ENCODE measurements at places on chromosomes 6 and 20.

- no peak for DNase-seq
Measured at GRCh38 chr6:91392951-91393350, 806.1 kb upstream of the MAP3K7 start.

DNA sequence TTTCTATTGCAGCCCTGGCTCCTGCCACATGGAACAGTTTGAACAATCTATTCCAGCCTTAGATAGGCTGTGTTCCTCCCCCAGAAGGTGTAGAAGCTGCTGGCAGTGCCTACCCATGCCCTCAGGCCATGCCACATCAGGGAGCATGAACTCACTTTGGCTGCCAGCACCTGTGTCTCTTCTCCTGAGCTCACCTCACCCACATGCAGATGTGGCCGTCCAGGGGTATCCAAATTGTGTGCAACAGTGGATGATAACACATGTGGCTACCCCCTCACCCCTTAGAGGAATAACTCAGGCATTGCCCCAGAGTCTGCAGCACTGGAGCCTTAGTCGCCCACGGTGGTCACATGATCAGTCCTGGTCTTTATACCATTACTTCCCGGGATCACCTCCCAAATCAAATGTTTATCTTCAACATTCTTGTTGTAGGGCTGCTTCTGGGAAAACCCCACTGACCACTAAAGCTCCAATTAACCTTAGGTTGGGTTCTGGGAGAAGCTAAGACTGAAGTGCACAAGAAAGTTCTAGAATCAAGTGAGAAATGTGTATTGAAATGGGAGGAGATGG, 110.4 kb downstream of the BANF2 start:
- DNase-seq: no peak

- no peak for DNase-seq
Measured at GRCh38 chr6:3210024-3210610, 17.3 kb downstream of the TUBB2B start.

DNA sequence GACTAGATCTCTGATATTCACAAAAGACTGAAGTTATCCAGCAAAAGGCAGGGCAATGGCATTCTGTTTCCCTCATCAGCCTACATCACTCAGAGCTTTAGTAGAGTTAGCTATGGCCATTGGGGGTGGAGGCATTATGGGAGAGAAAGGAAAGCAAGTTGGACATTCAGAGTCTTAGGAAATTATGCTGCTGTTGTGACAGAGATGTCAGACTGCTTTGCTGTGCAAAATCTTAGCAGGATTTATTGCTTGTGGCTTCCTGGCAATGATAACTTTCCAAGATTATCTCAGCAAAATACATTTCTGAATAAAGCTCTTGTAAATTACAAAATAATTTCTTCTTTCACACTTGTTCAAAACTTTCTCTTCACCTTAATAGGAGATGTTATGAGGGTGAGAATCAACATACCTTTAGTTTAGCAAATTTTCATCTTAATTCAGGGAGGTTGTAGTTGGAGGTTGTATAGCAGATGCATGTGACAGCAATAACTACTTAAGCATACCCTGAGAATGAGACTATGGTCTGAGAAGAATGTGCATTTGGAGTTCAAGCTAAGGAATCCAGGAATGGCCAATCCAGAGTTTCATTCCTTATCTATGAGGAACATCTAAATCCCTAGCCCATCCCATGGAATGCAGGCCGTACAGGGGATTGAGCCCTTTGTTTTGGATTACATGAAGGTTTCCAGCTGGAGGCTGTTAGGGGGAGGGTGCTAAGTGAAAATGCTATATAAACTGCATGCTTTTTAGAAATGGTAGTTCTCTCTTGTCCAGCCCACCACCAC, 179.8 kb downstream of the HAO1 start:
- DNase-seq: no peak

- DNase-seq: no peak
Measured at GRCh38 chr6:33732817-33733708, 13.6 kb downstream of the IP6K3 start.

DNA sequence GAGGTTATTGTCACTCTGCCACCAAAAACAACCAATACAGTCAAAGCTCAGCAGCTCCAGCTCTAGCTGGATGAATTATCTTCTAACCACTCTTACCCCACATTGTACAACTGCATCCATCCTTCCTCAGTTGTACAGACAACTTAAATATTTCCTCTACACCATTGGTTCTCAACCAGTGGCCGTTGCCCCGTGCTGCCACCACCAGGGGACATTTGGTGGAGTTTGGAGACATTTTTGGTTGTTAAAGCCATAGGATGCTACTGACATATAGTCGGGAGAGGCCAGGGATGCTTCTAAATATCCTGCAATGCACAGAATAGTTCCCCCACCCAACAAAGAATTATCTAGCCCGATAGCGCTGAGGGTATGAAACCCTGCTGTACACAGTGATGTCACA, 59.3 kb downstream of the SHLD1 start:
- DNase-seq: no peak

GRCh38 chr6:159052720-159053119, 7.9 kb upstream of the TAGAP start:
- DNase-seq: no peak

- DNase-seq: no peak
Measured at GRCh38 chr6:33683051-33683571, 28.4 kb downstream of the UQCC2 start.

DNA sequence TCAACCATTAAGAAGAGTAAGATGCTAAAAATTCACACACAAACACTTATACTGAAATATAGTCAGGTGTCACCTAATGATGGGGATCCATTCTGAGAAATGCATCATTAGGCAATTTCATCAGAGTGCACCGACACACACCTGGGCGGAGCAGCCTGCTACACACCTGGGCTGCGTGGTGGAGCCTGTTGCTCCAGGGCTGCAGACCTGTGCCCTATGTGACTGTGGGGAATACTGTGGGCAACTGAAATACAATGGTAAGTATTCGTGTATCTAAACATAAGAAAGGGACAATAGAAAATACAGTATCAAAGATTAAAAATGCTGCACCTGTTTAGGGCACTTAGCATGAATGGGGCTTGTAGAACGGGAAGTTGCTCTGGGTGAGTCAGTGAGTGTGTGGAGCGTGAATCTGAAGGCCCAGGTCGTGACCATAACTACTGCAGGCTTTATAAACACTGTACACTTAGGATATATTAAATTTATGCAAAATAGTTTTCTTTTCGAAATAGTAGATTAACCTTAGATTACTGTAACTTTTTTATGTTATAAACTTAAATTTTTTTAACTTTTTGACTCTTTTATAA, 124.4 kb upstream of the AFDN start:
- DNase-seq: no peak

DNA sequence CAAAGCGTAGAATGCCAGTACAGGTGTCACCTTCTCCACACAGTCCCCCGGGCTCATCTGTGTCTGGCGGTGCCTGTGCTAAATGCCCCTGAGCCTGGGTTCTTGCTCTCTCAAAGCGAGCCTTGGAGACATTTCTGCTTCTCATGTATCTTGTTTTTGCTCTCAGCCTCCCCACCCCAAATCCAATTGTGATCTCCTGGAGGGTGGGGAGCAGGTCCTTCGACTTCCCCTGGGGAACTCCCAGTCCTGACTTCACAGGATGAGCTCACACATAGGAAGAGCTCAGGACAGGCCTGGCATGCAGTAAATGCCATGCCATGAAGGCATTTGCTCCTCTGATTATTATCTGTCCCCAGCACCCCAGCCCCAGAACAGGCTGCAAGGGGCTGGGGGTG, 58.1 kb downstream of the NOL4L start:
- DNase-seq: no peak

GRCh38 chr6:121064345-121064744, 269.9 kb downstream of the TBC1D32 start:
- no peak for DNase-seq

DNA sequence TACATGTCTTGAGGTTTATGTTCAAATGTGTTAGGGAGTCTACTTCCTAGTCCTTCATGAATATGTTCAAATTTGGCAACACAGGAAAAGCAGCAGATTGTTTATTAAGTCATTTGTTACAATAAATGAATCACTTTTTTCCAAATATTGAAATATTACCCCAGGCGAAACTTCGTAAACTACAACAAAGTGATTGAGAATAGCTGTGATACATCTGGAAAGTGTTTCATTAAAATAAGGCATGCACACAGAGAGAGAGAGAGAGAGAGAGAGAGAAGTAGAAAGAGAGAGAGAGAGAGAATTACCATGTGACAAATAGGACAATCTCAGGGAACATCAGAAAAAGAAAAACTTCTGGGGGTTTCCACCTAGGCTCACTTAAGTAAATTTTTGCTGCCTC, 363.1 kb upstream of the PTCHD4 start:
- no peak for DNase-seq

DNA sequence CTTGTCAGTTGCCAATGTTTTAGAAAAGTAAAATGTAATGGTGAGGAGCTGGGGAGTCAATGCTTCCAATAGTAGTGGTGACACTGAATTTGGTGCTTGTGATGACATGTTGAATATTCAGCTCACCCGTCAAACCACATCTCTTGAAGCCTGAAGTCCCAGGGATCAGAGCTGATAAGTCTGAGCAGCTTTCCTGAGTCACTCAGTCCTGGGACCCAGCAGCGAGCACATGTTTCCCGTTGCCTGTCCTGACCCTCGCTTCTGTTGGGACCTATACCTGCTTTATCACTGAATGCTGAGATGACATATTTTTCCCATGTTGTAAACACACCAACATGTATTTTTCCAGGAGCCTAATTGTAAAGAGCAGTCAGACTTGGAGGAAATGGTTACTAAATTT, 693.6 kb downstream of the QKI start:
- DNase-seq: no peak

GRCh38 chr20:58558486-58559367, 43.5 kb upstream of the APCDD1L start:
- no peak for DNase-seq

DNA sequence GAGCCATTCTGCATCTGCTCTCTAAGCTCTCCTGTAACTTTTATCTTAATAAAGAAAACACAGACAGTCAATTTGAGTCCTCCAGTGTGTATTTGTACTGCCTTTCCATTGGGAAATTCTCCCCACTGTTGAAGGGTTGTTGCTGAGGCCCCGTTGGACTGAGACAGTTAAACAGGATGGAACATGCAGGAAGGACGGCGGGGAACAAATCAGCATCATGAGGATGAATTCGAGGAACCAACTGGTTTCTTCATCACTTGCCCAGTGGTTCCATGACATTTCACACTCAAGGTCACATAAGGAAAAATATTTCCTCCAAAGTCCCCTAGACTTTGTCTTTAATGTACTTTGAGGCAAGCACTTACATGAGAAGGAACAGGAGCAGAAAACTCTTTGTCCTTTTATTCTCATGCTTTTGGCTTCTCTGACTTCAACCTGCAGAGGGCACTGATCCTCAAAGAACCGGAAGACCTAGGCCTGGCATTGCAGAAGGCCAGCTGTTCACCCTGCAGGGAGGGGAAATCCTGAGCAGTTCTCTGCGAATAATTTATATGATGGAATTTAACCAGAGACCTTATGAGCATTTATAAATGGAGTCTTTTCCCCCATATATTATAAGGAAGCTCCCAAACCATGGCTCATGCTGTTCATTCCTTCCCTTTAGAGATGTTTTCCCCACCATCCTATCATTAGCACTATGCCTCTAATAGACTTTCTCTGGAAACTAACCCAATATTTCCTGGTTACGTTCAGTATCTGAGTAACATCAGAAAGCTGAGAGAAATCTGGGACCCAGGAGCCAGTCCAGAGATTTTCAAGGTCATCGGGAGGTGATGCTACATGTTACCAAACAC, 55.2 kb upstream of the ADGRF1 start:
- DNase-seq: no peak

DNA sequence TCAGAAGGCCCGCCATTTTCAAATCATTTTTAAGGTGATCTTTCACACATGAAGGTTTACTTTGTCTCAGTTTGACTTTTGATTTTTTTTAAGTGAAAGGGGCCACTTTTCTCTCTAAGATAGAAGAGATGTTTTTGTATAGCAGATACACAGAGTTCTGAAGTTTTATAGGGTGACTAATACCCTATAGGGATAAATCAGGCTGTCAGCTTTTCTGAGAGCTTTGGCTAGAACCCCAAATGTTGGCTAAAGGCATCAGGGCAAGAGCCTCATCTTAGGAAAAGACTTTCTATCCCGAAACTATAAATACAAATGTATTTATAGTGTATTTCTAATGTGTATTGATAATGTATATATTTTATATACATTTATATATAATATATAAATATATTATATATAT, 181.4 kb downstream of the TBX18 start:
- no peak for DNase-seq

DNA sequence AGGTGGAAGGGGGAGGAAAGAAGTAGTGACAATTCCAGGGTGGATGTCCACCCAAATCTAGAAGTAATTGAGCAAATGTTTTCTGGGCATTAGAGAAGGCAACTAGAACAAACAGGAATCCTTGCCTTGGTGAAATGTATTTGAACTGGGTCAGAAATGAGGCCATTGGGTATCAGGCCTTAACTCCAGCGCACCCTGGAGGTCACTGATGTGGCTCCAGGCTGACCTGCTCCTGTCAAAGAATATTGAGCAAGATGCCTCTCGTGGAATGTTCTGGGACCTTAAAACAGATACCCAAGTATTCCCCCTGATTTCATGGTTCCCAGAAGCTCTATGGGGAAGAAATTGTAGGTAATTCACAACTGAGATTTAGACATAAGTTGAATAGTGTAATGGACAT, 6.9 kb downstream of the HLA-DPB1 start:
- DNase-seq: no peak

DNA sequence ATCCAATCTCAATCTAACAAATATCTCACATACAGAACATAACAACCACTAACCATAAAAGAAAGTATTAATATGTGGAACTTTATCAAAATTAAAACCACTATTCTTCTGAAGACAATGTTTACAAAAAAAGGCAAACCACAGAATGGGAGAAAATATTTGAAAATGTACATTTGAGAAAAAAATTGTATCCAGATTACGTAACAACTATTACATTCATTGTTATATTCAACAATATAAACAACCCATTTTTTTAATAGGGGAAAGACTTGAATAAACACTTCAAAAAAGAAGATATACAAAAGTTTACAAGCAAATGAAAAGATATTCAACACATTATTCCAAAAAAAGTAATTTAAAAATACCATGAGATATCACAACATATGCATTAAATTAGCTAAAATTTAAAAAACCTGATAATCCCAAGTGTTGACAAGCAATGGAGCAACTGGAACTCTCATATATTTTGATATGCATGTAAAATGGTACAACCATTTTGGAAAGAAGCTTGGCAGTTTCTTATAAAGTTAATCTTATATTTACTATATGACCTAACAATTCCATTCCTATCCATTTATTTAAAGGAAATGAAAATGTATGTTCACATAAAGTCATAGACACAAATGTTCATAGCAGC, 124.3 kb upstream of the CDYL start:
- no peak for DNase-seq

- DNase-seq: no peak
Measured at GRCh38 chr6:89501222-89501621, 68.3 kb downstream of the ANKRD6 start.
